ENCODE measurements at places on chromosomes 12 and 14.

GRCh38 chr12:126747530-126748149 lies 1519.3 kb upstream of the TMEM132C start:
- peak; percentile 77 for DNase-seq

- DNase-seq, result no peak
Measured at GRCh38 chr14:74261288-74261687, 22.0 kb downstream of the VSX2 start.

GRCh38 chr12:14396071-14396470 lies 30.6 kb downstream of the ATF7IP start:
- no peak for DNase-seq

DNA sequence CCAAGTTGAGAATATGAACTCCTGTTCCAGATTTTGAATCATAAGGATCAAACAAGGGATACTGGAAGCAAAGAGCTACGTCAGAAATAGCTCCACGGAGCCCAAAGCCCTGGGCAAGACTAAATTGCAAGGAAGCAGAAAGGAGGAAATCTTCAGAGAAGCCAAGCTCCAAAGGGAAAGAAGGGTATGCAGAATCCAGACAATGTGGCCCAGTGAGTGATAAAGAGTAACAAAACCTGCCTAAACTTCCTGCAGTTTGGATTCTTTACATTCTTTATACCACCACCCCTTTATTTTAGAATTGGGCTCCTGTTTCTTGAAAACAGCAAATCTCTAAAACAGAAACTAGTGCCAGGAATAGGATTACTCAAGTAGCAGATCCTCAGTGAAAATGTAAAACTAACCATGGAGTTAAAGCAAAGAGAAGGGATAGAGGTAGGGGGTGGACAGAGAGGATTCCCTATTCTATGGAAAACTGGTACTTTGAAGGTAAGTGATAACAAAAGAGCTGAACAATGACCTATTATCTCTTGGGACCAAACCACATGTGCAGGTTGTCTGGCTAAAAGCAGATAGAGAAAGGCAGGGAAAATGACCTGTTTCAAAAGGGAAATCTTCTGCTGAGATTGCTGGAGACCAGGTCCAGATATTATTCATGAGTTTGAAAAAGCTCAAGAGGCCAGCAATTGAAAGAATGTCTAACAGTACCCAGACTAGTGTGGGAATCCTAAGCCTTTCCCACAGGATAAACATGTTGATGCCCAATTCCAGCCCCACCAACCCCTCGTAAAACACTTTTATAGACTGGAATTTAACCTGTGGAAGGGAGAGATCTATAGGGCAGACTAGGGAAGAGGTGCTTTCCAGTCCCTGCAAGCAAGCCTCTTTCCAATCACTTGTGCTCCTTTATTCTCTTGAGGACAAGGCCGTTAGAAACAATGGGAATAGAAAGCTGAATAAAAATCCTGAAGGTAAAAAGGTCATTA lies 24.5 kb downstream of the MBIP start:
- DNase-seq, result no peak

- no peak for DNase-seq
Measured at GRCh38 chr12:54056110-54056509, 2.5 kb downstream of the HOXC4 start.

DNA sequence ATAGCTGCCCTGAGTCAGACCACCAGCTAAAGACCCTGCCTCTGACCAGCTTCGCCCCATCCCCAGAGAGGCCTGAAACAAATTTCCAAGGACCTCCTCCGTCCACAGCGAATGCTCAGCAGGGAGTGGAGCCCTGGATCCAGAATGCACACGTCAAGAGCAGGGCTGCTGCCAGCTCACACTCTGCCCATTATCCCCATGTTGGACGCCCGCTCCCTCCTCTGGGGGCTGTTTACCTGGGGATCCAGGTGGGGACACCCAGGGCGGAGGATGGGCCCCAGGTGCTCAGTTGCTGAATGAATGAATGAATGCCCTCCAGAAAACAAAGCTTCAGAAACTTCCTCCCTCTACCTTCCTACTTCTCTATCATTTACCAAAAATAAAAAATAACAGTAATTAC lies 18.1 kb downstream of the BCL11B start:
- DNase-seq, result no peak

- DNase-seq, result peak; percentile 49
Measured at GRCh38 chr12:69290545-69291277, 51.3 kb downstream of the CPSF6 start.

DNA sequence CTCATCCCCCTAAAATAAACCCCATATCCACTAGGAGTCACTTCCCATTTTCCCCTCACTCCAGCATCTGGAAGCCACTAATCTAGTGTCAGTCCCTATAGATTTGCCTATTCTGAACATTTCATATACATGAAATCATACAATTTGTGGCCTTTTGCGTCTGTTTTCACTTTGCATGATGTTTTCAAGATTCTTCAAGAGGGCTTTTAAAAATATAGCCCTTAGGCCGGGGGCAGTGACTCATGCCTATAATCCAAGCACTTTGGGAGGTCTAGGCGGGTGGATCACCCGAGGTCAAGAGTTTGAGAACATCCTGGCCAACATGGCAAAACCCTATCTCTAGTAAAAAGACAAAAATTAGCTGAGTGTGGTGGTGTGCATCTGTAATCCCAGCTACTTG lies 104.7 kb downstream of the VEZT start:
- DNase-seq, result no peak

DNA sequence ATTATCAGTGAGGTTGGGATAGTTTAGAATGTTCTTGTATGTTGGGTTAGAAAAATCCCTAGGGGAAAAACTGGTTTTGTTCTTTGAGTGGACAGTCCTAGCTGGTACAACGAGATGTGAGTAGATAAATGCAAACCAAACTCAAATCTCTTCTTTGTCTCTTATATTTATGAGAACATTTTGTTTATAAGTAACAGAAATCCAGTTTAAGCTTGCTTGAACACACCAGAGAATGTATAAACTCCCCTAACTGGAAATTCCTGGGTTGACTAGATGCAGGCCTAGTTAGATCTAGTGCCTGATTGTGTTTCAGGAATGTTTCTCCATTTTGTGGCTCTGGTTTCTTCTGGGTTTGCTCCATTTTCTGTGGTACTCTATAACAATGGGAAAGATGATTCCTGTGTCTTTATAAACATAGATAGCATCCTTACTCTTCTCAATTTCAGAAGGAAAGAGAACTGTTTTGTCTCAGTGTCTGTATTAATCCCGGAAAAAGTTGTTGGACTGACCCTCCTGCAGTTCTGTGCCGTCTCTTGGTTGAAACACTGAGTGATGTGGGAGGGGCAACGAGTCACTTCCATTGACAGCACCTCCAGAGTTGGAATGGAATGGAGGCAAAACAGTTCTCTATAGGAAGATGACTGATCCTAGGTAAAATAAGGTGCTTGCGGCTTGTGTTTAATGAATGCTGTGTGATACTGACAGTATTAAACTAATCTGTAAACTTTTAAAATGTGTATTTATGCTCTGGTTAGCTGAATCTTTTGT lies 244.8 kb downstream of the TMTC2 start:
- no peak for DNase-seq

DNA sequence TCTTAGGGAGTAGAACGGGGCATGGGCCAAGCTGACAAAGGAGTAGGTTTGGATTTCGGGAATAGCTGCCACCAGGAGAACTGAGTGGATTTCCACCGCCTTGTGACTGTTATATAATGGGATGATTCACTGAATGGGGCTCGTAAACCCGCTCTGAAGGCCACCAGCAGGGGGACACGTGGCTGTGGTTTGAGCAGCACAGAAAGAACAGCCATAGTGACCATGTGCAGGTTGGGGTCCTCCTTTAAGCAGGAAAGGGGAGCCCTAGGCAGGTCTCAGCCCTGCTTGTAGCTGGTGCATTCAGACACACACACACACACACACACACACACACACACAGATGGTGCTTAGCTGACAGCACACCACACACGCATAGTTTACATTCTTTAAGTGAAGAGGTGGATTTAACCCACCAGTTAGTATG lies 8.6 kb upstream of the ASB2 start:
- DNase-seq, result peak; percentile 80

DNA sequence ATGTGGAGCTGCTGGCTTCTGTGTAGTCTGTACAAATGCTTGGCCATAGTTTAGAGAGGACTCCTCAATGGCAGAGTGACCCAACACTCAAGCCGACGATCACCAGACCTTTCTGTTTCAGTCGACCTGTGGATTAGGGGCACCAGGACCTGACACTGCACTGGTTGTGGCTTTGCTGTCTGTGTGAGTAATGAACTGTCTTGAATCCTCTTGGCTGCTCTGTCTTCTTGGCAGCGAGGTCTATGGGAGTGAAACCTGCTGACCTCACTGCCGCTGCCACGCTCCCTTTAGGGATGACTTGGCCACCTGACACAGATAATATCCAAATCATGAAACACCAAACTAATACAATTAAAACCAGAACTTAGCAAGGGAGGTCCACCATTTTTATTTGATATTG lies 83.5 kb upstream of the C14orf180 start:
- DNase-seq, result no peak

DNA sequence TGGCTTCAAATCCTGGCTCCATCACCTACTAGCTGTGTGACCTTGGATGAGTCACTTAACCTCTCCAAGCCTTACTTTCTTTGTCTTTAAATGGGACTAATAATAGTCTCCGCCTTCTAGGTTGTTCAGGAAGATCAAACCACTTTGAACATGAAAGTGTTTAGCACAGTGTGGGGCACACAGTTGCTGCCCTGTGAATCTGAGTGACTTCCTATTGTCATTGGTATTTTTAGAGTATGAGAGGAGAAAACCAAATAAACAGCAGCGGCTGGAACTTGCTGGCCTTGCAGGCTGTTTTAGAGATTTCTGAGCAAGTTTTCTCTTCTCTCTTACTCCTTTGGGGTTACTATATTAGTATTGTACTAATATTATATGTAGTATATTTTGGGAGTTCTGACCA lies 120.7 kb upstream of the MYL2 start:
- DNase-seq, result no peak

DNA sequence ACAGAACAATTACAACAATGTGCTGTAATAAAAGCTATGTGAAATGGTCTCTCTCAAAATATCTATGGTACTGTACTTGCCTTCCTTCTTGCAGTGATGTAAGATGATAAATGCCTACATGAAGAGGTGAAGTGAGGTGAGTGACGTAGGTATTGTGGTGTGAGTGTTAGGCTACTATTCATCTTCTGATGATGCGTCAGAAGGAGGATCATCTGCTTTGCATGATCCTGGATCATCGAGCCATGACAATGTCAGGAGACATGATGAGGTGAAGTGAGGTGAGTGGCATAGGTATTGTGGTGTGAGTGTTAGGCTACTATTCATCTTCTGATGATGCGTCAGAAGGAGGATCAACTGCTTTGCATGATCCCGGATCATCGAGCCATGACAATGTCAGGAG lies 105.8 kb downstream of the KCNC2 start:
- no peak for DNase-seq

DNA sequence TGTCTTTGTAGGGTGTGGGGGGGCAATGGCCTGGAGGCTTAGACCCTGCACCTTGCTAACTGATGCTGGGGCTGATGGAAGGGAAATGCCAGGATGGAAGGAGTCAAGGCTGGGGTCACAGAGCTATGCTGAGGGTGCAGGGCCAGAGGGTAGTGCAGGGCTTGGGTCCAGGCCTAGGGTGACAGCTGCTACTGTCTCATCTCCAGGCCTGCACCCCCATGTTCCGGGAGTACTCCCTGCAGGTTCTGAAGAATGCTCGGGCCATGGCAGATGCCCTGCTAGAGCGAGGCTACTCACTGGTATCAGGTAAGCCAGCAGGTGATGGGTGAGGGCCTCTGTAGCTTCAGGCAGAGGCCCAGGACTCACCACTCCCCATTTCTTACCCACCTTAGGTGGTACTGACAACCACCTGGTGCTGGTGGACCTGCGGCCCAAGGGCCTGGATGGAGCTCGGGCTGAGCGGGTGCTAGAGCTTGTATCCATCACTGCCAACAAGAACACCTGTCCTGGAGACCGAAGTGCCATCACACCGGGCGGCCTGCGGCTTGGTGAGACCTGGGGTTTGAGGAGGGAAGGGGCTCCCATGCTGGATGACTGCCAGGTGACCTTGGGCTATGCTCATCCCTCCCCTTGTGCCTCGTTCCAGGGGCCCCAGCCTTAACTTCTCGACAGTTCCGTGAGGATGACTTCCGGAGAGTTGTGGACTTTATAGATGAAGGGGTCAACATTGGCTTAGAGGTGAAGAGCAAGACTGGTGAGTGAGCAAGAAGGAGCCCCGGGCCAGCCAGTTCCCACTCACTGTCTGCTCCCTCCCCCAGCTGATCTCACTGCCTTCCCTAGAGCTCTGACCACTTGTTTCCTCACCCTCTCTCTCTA lies 4.1 kb downstream of the SHMT2 start:
- no peak for DNase-seq

DNA sequence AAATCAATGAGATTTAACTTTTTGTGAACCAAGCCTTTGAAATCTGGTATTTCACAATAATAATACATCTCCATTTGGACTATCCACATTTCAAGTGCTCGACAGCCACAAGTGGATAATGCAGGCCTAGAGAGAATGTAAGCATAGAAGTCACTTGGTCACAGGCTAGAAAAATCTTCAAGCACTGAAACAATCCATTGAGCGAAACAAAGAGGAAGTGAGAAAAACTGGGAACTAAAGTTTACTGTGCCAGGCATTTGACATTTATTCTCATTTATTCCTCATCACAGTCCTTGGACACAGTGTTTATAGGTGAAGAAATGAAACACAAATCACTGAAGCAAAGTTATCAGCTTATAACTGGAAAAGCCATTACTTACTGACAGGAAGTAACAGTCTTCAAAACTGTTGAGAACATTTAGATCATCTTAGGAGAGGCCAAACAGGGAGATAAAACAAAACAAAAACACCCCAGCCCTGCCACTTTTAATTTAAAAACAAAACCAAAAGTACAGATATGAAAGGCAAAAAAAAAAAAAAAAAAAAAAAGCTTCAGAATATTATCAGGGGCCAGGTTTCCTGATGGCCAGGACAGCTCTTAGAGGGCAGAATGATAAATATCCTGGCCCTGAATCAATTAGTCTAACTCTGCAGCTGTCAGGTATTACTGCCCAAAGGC lies 29.2 kb downstream of the GNS start:
- no peak for DNase-seq

DNA sequence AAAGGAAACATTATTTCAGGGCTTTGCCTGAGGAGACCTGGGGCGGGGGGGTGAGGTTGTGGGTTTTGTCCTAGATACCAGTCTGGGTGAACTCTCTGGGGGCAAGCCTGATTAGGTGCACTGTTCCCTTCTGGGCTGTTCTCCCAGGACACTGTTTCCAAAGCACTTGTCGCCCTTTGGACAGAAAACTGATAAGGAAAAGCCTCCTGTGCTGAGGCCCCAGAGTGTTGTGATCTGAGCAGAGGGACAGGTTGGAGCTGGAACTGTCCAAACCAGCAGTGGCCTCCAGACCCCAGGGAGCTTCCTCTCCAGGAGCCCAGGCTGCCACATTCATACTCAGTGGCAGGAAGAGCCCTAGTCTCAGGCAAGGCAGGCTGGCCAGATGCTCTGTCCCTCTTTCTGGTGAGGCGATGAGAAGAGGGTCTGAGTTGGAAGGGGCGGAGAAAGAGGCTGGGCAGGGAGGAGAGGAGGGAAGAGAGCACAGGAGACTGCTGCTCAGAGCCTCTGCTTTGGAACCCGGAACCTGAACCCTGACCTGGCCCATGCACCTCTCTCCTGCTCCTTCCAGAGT lies 1.9 kb downstream of the GALNT16 start:
- DNase-seq, result peak; percentile 41

GRCh38 chr12:107457362-107457935 lies 228.2 kb upstream of the PWP1 start:
- DNase-seq, result no peak
